D721Med (cell line): ENCODE measurements at places on chromosomes 4 and X.
A peak's percentile ranks its signal among the peaks of the same experiment; 100 is the strongest.

GRCh38 chr4:89509708-89510281 lies 202.2 kb upstream of the GPRIN3 start:
- no peak for DNase-seq

GRCh38 chr4:28250646-28251045 lies 1390.0 kb downstream of the STIM2 start:
- DNase-seq, result no peak

DNA sequence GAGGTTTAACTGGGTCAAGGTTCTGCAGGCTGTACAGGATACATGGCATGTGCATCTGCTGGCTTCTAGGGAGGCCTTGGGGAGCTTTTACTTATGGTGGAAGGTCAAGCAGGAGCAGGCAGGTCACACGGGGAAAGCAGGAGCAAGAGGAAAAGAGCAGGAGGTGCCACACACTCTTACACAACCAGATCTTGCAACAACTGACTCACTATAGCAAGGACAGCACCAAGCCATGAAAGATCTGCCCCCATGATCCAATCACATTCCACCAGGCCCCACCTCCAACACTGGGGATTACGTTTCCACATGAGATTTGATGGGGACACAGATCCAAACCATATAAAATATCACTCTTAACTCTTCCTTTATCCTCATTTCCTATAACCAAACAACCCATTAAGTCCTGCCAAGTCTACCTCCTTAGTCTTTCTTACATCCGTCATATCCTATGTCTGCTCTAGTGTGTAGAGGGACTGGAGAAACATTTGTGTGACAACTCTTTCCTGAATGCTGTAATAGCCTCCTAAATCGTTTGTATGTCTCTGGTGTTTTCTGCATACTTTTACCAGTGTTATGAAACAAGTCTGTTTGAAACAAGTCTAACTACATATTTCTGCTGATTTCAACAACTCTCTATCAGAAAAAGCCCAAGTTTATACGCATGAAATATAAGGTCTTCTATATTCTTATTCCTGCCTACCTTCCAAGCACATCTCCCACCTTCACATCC lies 8.3 kb upstream of the RAP2C start:
- no peak for DNase-seq

DNA sequence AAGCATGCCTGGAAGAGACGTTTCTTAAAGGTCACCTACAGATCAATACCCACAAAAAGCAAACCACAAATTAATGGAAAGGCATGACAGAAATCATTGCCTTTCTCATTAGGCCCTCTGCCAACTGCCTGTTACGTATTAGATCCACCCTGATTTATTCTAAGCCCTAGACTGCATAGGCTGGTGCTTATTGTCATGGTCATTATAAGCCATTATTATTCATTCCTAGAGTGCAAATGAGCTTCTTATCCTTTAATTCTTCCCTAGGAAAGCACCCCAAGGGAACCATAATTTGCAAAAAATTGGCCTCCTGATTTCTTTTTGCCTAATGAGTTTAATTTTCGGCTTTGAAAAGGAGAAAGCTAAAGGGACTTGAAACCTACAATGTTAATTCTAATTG lies 184.2 kb upstream of the GPRIN3 start:
- no peak for DNase-seq

DNA sequence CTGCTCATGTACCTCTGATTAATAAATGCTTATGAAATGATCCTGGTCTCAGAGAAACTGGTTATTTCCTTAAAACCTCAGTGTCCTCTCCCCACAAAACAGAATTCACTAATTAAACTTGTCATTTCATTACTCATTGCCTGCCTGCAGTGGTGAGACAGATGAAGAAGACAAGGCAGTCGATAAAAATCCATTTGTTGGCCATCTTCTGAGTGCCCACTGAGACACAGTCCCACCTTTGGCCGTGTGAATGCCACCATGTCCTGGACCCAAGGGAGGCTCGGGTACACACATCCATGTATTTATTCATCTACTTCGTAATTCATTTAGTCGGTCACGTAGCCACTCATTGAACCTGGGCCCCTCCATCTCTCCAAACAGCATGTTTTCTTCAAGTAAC lies 3.5 kb downstream of the S100P start:
- DNase-seq, result no peak

- DNase-seq, result no peak
Observed at GRCh38 chrX:150664290-150664689, 28.9 kb upstream of the MTMR1 start.

- no peak for DNase-seq
Observed at GRCh38 chrX:136778916-136779315, 1.8 kb downstream of the ARHGEF6 start.

- DNase-seq, result no peak
Observed at GRCh38 chr4:123477711-123478209, 81.2 kb downstream of the SPRY1 start.

GRCh38 chr4:111398906-111399330 lies 746.3 kb upstream of the FAM241A start:
- no peak for DNase-seq

GRCh38 chr4:73603271-73603710 lies 16.9 kb downstream of the RASSF6 start:
- DNase-seq, result no peak

GRCh38 chr4:7821245-7822136 lies 118.2 kb downstream of the AFAP1 start:
- DNase-seq, result no peak

DNA sequence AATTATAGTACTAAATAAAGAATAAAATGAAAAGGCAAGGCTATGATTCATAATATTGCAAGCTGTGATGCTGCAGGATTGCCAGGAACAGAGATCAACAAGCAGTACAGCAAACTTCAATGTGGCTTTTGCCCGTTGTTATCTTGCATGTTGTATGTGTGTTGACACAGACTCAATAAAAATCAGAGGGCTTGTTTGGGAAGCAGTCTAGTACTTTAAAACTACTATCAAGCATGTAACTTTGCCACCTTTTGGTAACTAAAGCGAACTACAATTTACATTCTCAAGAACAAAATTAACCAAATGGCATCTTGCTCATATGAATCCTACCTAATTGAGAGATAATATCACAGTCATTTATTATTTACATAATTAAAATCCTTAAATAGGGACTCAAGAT lies 79.8 kb upstream of the GPM6A start:
- DNase-seq, result no peak

GRCh38 chr4:136581119-136581518 lies 951.2 kb downstream of the PCDH18 start:
- no peak for DNase-seq

- DNase-seq, result no peak
Observed at GRCh38 chr4:158496030-158496741, 25.5 kb upstream of the RXFP1 start.

DNA sequence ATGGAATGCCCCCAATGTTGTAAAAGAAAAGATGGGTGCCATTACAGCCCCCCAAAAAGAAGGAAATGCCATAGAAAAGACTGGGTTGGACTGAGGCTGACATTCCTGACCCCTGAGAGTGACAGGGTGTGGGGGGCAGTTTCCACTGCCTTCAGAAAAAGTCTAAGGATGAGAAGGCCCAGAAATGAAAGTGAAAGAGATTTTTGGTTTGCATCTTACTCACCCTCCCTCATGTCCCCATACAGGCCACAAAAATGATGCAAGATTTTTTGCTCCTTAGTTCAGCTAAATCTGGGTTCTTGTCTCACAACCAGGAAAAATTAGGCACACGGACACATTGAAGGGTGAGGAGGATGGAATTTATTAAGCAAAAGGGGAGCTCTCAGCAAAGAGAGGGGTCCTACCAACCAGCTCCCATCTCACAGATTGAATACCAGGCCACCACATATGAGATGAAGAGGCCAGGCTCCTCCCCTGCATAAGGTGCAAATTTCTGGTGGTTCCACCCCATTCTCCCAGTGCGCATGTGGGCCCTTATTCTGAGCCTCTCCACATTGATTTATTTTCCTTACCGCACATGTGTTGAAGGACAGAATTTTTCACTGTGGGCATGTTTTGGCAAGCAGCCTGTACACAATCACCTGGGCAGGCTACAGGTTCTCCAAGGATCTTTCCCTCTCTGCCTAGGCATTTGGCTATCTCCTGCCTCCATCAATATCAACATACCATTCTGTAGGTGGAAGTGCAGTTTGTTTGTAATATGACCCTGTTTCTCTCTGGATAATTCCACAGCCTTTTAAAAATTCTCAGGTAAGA lies 18.8 kb downstream of the PPP4R3C start:
- no peak for DNase-seq

GRCh38 chrX:27883468-27884092 lies 75.8 kb downstream of the MAGEB10 start:
- no peak for DNase-seq

GRCh38 chrX:30530606-30531005 lies 47.0 kb downstream of the TASL start:
- DNase-seq, result no peak

GRCh38 chr4:139389102-139389501 lies 64.8 kb upstream of the RAB33B start:
- DNase-seq, result no peak

DNA sequence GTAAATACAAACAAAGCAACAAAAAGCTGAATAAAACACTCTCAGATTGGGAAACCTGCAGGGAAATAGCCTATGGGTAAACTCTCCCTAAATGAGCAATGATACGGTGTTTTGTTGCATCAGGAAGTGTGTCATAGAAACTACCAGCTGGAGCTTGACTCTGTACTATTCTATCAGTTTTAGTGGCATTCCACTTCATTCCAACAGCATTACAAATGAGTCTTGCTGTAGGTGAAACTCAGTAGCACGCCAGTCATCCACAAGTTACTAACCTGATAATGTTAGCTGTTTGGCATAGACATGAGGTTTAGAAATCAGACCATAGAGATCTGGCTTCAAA lies 24.9 kb downstream of the FGFBP1 start:
- DNase-seq, result no peak

DNA sequence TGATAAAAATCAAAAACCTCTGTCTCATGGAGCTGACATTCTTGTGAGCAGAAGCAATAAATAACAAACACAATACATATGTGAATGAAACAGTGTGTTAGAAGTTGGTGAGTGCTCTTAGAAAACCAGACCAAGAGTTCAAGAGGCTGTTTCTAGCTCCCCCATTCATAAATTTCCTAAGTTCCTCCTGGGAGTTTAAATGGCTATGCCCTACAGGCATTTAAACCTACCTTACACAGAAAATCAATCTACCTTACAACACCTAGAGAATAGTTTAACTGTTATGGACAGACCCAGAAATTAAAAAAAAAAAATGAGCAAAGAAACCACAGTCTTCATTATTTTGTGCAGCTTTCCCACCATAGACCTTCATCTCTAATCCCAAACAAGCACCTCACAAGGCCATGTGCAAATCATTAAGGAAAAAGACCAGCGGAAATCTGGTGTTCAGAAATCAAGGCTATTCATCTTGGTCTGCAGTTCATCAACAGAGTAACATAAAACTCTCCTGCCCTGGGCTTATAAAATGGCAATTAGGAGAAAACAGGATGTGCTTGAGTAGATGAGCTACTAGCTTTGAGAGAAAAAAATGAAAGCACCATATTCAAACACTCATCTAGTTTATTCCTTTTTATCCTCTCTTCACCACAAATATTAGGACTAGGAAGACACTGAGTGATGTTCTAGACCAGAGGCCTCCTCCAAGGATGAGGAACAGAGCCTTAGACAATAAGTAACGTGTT lies 147.2 kb downstream of the SHROOM3 start:
- DNase-seq, result no peak

DNA sequence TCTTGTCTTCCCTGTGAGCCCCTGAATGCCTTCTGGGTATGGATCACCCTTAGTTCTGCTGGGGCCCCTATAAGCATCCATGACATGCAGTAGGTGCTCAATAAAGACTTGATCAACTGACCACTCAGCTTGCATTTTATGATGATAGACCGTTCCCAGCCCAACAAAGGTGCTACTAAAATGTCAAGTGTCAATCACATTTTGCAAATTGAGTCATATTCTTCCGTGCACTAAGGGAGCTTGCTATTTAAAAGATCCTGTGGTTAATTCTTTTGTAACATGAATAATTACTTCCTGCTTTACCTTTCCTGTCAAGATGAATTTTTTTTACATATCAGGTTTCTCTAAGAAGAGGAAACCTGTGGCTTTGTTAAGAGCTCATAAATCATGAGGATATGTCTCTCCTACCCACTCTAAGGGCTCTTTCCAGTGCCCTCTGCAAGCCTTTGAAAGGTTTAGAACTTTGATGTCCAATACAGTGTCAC lies 47.6 kb downstream of the SH3KBP1 start:
- no peak for DNase-seq

- peak; percentile 37 for DNase-seq
Observed at GRCh38 chr4:169070071-169070894, 60.2 kb upstream of the CBR4 start.

- DNase-seq, result no peak
Observed at GRCh38 chrX:22041907-22042530, 9.9 kb downstream of the PHEX start.

DNA sequence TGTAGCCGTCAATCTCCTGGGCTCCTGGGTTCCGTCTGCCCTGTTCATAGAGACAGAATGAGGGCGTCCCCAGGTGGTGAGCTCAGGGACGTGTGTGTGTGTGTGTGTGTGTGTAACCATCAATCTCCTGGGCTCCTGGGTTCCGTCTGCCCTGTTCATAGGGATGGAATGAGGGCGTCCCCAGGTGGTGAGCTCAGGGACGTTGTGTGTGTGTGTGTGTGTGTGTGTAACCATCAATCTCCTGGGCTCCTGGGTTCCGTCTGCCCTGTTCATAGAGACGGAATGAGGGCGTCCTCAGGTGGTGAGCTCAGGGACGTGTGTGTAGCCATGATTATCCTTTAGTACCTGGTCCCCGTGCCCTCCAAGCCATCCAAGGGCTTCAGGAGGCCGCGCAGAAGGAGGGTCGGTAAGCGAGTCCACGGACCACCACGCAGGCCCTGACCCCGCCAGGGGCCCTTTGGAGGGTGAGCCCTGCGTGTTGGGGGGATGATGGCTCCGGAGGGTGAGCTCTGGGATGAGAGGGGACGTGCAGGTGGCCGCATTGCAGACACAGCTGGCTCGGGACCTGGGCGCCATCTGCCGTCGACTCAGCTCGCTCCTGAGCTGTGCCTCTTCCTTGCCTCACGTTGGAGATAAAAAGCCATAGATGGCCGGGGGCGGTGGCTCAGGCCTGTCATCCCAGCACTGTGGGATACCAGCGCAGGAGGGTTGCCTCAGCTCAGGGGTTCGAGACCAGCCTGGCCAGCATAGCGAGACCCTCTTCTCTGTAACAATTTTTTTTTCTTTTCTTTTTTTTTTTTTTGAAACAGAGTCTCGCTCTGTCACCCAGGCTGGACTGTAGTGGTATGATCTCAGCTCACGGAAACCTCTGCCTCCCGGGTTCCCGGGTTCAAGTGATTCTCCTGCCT lies 5.4 kb upstream of the GTPBP6 start:
- no peak for DNase-seq

GRCh38 chr4:151781026-151781425 lies 20.2 kb upstream of the GATB start:
- no peak for DNase-seq

DNA sequence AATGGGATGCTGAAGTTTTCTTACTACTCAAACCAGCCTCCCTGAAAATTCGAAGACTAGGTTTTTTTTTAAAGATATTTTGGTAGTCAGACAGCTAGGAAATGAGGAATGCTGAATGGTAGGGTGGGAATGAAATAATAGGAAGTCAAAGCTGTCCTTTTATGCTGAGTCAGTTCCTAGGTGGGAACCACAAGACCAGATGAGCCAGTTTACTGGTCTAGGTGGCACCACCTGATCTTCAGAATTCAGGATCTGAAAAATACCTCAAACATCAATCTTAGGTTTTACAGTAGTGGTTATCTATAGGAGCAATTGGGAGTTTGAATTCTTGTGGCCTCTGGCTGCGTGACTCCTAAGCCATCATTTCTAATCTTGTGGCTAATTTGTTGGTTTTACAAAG lies 183.1 kb upstream of the GALNT7 start:
- DNase-seq, result no peak

GRCh38 chrX:19887911-19888879 lies 795 bp upstream of the SH3KBP1 start:
- DNase-seq, result peak; percentile 33
